ENCODE measurements at places on chromosomes 6 and 20.

- DNase-seq = no peak
Measured at GRCh38 chr6:11586536-11586935, 49.0 kb downstream of the TMEM170B start.

- no peak for DNase-seq
Measured at GRCh38 chr20:40986774-40987173, 41.8 kb upstream of the TOP1 start.

DNA sequence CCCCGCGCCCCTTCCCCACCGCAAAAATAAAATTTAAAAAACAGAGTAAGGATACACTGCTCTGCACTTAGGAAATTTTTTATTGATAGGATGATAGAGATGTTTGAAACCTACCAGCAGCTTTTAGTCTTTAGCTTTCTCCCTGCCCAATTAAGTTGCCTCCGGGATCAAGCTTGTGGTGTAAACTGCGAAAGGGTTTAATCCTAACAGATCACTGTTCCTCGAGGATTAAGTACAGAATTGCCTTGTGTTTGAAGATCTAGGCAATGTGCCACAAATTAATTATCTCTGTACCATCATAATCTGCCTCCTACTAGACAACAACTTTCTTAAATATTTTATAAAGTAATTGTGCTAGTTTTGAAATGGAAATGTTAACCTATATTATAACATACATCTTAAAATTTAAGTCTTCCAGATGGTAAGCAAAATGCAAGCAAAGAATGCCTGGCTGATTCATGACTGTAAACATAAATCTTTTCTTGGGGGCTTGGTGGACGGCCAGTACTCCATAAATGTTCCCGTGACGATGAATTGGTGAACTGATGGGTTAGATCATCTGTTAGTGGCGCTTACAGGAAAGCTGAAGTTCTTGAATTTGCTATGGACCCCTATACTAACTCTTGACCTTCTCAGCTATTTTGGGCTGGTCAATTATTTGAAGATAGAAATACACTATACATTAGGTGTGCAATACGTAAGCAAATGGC is 58.0 kb upstream of the ARHGAP18 start:
- no peak for DNase-seq

DNA sequence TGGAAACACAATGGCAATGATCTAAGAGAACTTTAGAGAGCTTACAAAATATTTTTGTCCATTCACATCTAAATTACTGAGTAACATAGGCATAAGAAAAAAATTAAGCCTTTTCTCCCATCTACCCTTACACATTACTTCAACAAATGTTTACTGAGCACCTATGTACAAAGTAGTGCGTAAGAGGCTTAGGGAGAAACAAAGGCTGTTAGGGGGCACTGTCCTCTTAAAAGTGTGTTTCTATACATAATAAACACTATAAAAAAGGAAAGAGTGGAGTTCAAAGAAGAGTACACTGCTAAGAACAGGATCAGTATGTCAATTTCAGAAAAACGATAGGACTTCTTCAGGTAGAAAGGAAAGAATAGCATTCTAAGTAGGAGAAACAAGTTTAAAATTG is 12.2 kb downstream of the ILRUN start:
- DNase-seq = no peak

DNA sequence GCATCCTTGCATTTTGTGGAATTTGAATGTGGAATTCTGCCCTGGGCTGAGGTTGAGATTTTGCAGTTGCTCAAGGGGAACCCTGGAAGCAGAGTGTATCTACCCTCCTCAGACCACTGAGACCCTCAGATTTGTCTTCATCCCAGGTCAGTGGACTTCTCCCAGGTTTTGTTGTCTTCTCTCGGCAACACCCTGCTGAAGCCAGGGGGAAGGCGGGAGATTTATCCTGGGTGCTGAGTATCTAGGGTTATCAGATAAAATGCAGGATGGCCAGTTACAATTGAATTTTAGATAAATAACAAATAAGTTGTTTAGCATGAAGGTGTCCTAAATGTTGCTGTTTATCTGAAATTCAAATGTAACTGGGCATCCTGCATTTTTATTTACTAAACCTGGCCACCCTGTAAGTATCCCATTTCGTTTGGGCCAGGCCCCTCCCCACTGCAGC is 43.0 kb downstream of the FGD2 start:
- no peak for DNase-seq

- no peak for DNase-seq
Measured at GRCh38 chr6:112251171-112251875, 3.0 kb downstream of the LAMA4 start.

DNA sequence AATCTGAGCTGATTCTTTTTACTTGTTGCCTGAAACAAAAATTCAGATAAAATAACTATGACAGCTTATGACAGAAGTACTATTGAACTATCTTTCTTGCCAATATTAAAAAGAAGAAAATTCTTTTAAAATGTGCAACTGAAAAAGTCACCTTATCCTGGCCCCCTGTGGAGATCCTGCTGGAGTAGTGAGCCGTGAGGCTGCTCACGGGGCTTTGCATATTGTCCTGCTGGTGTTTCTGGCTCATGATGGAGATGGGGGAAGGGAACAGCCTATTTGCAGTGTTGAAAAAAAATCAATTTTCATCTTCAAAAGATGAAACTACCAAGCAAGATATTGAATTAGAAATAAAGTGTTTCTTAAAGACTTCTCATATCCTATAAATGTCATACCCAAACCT is 216.0 kb downstream of the SAMD5 start:
- DNase-seq = no peak

- peak; percentile 58 for DNase-seq
Measured at GRCh38 chr20:25178563-25179438, 16.7 kb upstream of the ENTPD6 start.

GRCh38 chr20:57881466-57882385 is 171.9 kb upstream of the PMEPA1 start:
- no peak for DNase-seq

GRCh38 chr6:38116248-38116647 is 296.7 kb downstream of the ZFAND3 start:
- DNase-seq = no peak

GRCh38 chr6:158039178-158039557 is 57.5 kb downstream of the SYNJ2 start:
- no peak for DNase-seq

GRCh38 chr6:167799033-167799821 is 27.5 kb upstream of the AFDN start:
- no peak for DNase-seq

GRCh38 chr6:97306544-97307320 is 23.7 kb upstream of the MMS22L start:
- no peak for DNase-seq

- no peak for DNase-seq
Measured at GRCh38 chr6:129360682-129360955, 349.4 kb downstream of the ARHGAP18 start.
